ENCODE measurements at places on chromosomes 6 and 20.

DNA sequence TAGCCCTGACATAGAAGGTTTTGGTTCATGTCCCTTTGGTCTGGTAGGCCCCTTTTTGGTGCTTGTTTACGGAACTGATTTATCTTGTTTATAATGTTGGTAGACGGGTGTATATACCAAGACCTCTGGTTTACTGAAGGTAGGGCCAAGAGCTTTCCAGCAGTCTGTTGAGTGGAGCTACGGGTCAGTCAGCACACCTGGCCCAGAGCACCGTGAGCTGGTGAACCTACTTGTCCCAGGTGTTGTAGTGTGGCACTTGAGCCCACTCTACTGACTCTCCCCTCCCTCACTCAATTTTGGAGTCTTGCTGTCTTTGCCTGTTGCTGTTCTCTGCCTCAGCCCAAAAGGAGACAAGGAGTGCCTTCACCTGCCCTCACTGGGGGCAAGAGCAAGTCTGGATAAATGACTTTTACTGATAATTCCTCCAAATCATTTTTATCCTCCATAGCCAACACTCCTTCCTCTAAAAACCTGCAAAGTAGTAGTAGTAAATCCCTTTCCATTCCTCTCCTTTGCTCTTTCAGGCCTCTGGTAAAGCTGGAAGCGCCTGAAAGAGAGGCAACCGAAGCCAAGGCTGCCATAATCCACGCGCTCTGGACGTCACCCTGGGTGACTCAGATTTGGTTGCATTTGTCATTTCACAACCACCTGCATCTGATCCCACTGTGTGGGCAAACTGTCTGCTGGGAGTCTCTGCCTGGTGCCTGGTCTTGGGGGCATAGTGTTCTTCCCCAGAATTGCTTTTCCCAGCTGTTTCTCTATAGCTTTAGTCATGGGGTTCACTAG, 22.2 kb downstream of the RREB1 start:
- no peak for DNase-seq

- no peak for DNase-seq
Measured at GRCh38 chr6:64896939-64897338, 810.1 kb downstream of the EYS start.

GRCh38 chr20:8309634-8310033, 177.6 kb downstream of the PLCB1 start:
- peak; percentile 68 for DNase-seq

DNA sequence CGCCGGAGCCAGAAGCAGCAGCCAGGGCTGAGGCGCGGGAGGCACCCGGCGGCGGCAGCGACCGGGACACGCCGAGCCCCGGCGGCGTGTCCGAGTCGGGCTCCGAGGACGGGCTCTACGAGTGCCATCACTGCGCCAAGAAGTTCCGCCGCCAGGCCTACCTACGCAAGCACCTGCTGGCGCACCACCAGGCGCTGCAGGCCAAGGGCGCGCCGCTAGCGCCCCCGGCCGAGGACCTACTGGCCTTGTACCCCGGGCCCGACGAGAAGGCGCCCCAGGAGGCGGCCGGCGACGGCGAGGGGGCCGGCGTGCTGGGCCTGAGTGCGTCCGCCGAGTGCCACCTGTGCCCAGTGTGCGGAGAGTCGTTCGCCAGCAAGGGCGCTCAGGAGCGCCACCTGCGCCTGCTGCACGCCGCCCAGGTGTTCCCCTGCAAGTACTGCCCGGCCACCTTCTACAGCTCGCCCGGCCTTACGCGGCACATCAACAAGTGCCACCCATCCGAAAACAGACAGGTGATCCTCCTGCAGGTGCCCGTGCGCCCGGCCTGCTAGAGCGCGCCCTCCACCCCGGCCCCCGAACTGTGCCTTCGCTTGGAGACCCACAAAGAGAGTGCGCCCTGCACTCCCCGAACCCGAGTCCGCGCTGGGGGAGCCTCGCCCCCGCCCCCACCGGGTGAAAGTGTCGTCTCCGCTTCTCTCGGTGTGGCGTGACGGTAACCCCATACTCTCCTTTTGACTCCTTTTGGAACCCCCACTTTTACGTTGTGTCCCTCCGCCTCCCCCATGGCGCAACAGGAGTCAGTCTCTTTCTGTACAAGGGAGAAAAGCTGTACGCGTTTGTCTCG, 1.6 kb downstream of the INSM1 start:
- DNase-seq: peak; percentile 68

GRCh38 chr6:118896339-118897136, 2.6 kb downstream of the ASF1A start:
- DNase-seq: peak; percentile 51

DNA sequence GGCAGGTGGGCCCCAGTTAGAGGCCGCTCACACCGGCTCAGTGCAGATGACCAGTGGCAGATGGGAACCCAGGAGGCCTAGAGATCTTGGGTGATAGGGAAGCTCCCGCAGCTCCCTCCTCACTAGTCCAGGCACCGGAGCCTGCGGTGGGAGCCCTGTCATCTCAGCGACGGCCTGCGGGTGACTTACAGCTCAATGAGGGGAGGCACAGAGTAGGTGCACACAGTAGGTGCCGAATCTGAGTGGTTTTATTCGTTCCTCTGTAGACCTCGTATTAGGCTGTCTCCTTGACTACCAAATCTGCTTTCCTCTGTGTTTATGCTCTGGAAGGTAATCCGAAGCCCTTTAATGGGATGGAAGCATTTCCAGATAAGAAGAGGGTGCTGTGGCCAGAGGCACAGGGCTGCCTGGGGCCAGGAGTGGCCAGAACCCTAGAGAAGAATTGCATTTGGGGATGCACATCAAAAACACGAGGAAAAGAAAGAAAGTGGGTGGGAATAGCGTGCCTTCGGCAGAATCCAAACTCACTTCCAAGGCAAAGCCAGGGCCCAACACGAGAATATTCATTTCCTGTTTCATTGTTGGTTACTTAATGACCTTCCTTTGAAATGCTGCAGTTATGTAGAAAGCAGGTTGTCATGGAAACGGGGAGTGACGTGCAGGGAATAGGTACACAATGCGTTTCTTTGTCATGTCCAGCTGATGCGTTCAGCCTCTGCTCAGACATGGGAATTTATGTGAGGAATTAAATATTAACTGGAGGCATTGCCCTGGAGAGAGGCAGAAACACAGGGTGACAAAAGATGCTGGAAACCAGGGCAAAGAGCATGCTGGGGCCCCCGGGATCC, 24.7 kb downstream of the MYT1 start:
- peak; percentile 80 for DNase-seq

DNA sequence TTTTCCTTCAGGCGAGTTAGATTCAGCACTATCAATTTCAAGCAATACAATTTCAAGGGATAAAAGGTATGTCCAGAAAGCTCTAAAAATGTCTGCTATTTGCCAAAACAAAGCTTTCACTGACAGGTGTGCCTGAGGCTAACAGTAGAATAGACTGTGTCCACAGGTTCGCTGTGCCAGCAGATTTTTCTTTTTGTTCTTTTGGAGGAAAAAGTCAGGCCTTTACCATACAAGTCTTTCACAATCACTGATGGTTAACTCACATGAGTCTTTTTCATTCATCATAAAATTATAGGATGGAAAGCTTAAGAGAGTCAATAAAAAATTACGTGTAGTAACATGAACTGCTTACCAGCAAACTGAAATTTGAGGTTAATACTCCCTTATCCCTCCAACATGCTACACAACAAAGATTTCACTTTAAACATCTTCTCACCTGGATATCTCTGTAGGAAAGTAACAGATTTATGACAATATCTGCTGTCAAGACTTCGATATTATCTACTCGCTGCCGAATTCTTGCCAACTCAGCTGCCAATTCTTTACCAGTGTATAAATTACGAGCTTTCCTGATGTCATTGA, 95.4 kb downstream of the MAP3K5 start:
- no peak for DNase-seq

- DNase-seq: no peak
Measured at GRCh38 chr6:150032598-150032997, 7.3 kb upstream of the RAET1L start.

DNA sequence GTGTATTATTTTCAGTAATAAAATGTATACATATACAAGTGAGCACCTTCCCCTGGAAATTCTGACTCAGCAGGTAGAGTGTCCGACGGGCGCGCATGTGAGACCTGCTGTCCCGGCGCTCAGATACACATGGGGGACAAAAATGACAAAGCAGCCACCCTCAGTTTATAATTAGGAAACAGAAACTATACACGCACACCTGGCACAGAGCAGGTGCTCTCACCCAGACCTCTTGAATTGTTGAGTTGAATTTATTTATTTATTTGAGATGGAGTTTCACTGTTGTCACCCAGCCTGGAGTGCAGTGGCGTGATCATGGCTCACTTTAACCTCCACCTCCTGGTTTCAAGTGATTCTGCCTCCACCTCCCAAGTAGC, 180.4 kb downstream of the ZDHHC14 start:
- no peak for DNase-seq

DNA sequence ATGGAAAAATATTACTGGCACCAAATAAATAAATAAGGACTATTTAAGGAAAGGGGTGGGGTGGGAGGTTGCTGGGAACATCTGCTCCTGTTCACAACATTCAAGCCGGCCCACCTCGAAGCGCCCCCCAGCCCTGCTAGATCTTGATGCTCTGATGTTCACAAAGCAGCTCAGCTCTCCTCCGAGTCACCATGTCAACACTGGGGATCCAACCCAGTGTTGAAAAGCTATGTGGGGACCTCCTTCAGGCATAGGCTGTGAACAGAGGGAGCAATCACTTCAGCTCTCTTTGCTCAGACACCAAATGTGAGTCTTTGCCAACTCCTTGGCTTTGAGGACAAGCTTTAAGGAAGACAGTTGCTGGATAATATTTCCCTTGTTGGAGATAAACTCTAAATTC, 176.8 kb upstream of the NT5E start:
- DNase-seq: peak; percentile 15

DNA sequence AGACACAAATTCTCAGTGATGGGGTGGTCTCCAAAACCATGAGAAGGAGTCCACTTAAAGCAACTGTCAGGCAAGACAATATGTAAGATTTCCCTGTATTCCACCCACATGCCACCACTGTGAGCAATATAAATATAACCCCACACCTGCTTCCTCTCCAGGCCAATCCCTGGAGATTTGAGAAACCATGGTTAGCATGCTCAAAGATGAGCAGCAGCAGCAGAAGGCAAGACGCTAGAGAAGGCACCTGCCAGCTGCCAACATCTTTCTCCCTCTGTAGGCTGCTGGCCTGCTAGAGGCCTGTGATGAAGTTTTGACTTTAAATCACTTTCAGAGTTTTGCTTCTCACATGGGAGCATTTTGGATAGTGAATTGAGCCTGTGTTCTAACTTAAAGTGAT, 7.9 kb upstream of the SOD2 start:
- no peak for DNase-seq

GRCh38 chr20:50794181-50794845, 548 bp upstream of the BCAS4 start:
- DNase-seq: no peak

DNA sequence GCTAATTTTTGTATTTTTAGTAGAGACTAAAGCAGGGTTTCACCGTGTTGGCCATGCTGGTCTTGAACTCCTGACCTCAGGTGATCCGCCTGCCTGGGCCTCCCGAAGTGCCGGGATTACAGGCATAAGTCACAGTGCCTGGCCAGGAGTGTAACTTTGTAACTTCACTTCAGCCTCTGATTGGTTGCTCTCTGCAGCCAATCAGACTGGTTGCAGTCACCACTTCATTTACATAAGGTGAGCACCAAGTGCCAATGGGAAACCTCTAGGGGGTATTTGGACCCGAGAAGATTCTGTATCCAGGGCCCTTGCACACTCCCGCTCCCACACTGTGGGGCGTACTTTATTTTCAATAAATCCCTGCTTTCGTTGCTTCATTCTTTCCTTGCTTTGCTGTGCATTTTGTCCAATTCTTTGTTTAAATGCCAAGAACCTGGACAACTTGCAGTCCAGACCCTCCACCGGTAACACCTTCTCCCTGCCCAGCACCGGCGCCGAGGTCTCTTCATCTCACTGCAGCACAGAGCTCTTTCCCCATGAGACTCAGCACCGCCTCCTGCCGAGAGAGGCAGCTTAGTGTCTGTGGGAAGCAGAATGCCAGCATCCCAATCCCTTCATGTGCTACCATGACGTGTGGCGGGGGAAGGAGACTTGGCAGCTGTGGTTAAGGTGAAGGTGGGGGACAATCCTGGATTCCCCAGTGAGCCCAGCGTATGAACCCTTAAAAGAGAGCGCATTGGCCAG, 14.0 kb upstream of the MRGBP start:
- no peak for DNase-seq

DNA sequence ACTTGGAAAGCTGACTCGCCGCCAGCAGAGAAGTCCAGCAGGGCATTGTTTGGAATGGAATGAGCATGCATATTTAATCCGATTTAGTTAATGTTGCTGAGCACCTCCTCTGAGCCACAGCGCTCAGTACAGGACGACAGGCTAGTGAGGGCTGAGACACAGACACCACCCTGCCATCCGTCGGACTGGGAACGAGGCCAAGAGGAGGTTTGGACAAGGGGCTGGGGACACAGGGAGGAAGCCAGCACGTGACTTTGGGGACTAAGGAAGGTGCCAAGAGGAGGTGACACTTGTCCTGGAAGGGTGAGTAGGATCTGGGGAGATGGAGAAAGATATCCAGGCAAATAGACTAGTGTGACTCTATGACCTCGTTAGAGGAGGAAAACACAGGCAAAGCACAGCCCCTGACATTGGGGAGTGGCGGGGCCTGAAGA, 152.5 kb upstream of the ECI2 start:
- no peak for DNase-seq
